ENCODE measurements at places on chromosomes 6 and 20. TPM values are rescaled to one million over a fixed set of nuclear protein-coding genes. Genes with fewer than 3 reads are reported as not detected.

GRCh38 chr20:53502820-53503219 lies 90.8 kb downstream of the ZNF217 start:
- DNase-seq: no peak

TFAP2A gene
- total RNA-seq: 0.31 TPM

UBD gene
- total RNA-seq: not detected

GRCh38 chr6:147642458-147642857 lies 134.0 kb downstream of the SAMD5 start:
- no peak for DNase-seq

TSHZ2 gene
- total RNA-seq: 2.3 TPM

MYCT1 gene
- 178 TPM for total RNA-seq
